Mammary epithelial cell (primary cell): ENCODE measurements at places on chromosomes 2 and 18.

GRCh38 chr18:11676867-11677266 is 12.2 kb upstream of the GNAL start:
- DNase-seq = peak; percentile 70

DNA sequence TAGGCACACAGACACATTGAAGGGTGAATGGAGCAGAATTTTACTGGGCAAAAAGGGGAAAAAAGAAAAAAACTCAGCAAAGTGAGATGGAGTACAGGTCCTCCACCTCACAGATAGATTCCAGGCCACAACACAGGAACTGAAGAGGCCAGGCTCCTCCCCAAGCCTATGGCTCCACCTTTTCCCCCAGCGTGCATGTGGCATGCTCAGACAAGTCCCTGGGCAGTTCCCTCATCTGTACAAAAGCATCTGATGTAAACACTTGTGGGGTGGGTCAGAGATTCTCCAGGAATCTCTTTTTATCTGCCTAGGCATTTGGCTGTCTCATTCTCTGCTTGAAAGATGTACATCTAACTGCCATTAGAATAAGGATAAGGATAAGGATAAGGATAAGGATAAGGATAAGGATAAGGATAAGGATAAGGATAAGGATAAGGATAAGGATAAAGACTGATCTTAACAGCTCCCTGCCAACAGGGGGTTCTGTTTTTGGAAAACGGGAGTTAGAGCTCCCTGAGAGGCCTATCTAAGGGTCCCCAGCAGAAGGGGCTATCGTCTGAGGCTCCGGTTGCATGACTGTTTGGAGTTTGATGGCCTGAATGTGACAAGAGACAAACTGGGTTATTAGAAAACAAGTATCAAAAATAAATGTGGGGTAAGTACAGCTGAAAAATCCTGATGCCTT is 17.2 kb upstream of the ASXL3 start:
- peak; percentile 74 for DNase-seq

- DNase-seq = peak; percentile 43
Observed at GRCh38 chr2:24123922-24124580, 782 bp downstream of the FAM228B start.

DNA sequence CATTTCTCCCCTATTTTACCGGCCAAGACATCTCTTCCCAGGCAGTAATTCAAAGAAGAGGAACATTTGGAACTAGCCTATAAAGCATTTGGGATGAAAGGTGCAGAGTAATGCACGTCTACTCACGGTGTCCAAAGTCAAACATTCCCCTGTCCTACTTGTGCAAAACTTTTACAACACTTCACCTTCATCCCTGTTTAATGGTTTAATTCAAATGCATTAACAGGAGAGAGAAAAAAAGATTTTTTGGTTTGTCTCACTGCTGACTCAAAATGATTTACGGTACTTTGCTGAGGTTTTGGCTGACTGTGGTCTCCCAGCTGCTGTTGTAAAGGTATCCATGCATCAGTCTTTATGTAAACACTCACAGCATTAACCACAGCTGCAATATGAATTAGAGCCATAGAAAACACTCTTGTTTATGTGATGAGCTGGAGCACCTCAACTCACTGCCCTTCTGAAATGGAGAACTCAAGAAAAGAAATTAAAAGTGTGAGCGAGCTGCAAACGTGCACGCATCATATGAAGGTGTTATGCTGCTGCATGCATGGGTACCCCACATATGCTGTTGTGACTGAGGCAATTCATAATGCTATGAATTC is 220.5 kb downstream of the PIEZO2 start:
- DNase-seq = no peak

DNA sequence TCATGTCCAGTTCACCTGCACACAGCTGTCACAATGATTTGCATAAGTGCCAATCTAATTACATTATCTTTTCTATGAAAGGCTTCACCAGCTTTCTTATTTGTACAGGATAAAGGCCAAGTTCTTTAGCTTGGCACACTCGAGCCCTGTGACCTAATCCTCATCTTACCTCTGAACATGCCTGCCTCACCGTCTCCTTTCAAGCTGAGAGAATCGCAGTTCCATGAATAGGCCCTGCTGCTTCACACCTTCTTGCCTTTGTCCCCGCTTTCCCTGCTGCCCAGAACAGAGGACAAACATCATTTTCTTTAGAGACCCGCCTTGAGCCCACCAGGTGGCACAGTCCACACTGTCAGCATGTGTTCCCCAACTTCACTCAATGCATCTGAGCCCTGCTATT is 1094.7 kb downstream of the BCL11A start:
- DNase-seq = no peak

DNA sequence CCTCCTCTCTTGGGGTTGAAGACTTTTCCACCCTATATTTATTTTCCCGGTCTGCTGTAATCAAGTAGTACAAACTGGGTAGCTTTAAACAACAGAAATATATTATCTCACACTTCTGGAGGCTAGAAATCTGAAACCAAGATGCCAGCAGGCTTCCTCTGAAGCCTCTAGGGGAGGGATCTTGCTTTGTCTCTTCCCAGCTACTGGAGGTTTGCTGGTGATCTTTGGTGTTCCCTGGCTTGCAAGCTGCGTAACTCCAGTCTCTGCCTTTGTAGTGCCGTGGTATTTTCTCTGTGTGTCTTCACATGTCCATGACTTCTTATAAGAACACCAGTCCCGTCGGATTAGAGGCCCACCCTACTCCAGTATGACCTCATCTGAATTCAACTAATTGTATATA is 44.4 kb downstream of the MYO3B start:
- DNase-seq = no peak

DNA sequence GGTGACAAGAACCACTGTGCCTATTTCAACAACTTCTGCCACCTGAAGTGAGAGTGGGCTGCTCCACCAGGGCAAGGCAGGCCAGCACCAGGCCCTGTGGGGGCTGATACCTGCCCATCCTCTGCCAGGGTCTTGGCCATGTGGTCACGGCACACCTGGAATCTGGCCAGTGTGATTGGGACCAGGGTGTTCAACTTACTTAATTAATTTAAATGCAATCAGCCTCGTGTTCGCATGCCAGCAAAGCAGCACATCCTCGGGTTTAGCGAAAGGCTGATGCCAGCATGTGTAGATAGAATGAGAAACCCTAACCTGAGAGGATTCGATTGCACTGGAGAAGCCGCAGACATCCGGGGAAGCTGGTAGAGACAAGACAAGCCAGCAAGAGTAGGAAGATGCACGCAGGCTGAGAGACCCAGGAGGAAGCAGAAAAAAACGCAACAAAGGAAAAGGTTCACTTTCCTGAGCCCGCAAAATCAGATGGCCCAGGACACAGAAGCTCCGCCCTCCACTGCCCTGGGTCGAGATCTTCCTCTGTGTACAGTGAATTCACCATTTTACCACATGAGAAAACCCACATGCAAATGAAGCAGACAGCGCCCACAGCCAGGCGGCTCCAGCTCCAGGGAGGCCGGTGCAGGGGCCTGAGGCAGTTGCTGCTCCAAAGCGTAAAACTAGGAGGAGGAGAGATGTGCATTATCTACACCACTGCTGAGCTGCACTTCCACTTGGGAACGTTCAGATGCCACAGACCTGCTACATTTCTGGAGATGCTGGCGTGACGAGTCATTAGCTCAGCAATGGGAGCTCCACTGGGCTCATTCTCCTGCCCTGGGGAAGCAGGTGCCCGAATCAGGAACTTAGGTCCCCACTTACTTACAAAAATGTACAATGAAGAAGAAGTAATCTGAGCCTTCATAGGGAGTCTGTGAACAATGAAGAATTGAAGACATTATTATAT is 92.1 kb downstream of the TMEM18 start:
- DNase-seq = no peak

DNA sequence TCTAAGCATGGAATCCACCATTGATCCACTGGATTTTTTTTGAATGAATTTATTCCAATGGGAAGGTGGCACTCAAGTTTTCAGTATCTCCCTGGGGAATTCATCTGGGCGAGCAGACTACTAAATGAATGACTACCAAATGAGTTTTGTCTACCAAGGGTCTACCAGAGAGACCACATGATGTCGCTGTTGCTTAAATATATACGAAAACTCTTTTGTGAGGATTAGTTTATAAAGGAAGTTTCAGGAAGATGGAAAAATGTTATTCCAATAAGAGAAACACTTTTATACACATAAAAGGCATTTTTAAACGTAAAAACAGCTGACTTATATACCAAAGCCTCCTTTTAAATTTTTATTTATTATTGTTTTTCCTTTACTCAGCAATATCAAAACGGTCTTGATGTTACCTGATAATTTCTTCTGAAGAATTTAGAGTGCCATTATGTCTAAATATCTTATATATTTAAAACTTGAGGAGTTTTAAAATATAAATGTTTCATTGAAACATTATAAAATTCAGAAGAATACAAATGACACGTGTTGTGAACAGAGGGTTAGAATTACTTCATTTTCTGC is 139.7 kb downstream of the HRH4 start:
- peak; percentile 45 for DNase-seq

DNA sequence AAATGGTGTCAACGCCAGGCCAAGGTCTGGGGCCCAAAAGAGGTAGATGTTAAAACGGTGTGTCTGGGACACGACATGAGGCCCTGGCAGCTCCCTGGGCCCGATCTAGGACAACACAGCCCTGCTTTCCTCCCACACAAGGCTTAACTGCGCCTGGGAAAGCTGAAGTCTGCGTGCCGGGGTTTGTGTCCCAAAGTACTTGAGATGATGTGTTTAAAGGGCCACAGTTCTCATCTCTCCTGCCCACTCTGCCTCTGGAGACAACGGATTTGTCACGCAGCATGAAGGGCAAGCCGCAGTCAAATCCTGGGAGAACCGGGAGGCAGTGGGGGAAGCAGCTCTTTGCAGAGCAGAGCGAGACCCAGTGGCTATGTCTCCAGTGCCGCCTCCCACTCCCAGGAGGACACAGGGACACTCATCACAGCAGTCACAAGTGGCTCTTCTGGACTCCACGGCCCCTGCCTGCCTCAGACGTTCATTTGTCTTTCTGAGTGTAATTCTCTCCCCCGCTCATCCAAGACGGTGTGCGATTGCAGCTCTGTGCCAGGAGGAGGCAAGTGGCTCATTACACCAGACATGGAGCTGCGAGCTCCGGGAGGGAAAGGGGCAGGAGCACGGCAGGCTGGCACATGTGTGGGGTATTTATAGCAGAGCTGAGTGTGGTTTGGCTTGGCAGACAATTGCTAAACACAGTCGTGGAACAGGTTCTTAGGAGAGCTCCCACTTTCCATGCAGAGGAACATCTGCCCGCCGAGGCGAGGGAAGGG is 57.7 kb upstream of the SEMA4C start:
- DNase-seq = peak; percentile 92

DNA sequence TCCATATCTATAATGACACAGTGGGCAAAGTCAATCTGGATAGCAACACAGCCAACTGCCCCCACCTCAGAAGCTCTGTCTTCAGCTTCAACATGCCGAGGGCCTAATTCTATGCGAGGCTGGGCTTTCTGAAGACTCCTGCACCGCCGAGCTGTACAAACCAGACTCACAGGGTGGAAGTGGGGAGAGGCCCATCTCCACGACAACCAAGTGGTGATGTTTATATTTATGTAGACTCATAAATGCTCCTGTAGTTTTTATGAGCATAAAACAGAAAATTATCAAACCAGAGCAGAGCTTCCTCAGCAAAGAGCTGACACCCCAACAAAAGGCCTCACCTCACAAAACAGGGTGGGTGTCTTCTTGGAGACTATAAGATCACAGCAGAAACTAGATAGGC is 77.0 kb upstream of the LGALSL start:
- DNase-seq = no peak

DNA sequence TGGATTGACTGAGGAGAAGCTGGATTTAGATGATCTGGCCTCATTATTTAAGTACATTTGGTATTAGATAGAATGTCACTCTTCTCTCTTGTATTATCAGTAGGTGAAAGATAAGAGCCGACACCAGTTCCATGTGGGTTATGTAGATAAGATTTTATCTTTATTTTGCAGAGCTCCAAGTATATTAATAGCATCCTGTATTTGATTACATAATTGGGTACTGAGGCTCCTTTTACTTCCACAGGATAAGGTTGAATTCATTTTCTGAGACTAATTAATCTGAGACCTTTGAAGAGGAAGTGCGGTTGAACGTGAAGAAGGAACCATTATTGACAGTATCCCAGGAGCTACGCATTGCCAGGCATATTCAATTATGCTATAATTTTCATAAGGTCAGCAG is 32.8 kb upstream of the CD226 start:
- no peak for DNase-seq

- no peak for DNase-seq
Observed at GRCh38 chr18:35578481-35578880, 3.1 kb upstream of the GALNT1 start.

- no peak for DNase-seq
Observed at GRCh38 chr2:207236156-207236935, 70.6 kb upstream of the KLF7 start.

DNA sequence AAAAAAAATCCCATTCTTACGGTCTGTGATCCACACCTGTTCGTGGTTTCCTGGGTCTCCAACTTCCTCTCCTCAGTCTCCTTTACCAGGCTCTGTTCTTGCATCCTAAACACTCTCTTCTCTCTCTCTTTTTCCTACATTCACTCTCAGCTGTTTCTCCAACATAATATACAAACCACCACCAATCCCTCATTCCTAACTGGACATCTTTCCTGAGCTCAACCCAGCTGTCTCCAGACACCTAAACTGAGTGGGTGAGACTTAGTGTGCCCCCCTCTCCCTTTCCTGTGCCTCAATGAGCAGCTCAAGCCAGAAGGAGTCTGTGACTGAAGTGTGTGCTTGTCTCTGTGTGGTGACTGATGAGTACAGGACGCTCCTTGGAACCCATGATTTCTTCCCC is 59.4 kb downstream of the LIPG start:
- DNase-seq = no peak

DNA sequence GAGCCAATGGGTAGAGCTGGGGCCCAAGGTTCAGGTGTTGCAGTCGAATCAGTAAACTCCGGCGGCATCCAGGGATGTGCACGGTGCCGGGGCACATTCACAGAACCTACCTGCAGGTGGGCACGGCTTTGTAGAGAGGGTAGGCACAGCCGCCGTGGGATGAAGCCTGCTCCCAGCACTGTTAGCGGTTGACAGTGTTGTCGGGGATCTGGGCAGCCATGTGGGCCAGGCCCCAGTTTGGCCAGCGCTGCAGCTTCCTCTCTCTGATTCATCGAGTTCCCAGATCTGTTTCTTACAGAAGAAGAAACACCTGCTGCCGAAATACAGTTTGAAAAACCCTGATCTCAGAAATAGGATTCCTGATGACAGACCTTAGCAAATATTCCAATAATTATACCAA is 274.8 kb downstream of the AGAP1 start:
- DNase-seq = no peak

DNA sequence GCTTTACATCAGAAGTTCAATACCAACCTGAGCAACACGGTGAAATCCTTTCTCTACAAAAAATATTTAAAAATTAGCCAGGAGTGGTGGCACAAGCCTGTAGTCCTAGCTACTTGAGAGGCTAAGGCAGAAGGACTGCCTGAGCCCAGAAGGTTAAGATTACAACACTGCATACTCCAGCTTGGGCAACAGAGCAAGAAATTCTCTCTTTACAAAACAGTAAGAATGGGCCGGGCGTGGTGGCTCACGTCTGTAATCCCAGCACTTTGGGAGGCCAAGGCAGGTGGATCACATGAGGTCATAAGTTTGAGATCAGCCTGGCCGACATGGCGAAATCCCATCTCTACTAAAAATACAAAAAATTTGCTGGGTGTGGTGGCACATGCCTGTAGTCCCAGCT is 113.2 kb downstream of the USP34 start:
- DNase-seq = no peak
